ENCODE measurements at places on chromosomes 11 and 22.

DNA sequence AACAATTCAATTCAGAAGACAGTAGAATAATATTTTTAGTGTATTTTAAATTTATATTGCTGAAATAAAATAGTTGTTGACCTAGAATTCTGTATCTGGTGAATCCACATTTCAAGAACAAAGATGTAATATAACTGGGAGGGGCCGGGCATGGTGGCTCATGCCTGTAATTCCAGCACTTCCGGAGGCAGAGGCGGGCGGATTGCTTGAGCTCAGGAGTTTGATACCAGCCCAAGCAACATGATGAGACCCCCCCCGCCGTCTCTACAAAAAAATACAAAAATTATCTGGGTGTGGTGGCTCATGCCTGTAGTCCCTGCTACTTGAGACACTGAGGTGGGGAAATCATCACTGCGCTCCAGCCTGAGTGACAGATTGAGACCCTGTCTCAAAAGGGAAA lies 72.6 kb downstream of the CD82 start:
- no peak for DNase-seq

DNA sequence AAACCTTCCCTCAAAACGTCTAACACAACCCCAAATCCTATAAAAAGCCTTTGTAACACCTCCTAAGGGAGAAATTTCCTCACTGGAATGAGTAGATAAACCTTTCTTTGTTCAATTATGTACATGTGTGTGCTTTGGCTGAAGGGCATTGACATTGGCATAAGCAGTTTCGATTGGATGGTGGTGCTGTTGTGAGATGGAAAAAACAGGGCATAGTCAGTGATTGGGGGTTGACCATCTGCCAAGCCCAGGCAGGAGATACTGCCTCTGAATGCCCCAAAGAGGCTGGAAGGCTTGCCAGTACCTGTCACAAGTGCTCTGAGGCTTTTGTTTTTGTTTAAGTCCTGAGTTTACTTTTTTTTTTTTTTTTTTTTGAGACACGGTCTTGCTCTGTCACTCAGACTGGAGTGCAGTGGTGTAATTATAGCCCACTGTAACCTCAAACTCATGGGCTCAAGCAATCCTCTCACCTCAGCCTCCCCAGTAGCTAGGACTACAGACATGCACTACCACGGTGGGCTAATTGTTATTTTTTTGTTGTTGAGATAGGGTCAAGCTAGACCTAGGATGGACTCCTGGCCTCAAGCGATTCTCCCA lies 1.2 kb upstream of the CCDC117 start:
- no peak for DNase-seq

DNA sequence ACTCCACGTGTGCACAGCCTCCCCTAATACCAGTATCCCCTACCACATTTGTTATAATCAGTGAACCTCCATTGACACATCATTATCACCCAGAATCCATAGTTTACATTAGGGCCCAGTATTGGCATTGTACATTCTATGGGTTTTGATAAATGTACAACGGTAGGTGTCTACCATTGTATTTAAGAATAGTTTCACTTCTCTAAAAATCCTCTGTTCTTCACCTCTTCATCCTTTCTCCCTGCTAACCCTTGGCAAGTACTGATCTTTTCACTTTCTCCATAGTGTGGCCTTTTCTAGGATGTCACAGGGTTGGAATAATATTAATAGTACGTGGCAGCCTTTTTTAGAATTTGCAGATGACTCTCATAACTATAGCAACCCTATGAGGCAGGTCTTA lies 353.8 kb downstream of the DDX10 start:
- no peak for DNase-seq

GRCh38 chr11:128555606-128556005 lies 31.8 kb downstream of the ETS1 start:
- DNase-seq, result no peak

GRCh38 chr11:27640954-27641353 lies 59.3 kb downstream of the BDNF start:
- no peak for DNase-seq

- DNase-seq, result peak; percentile 100
Measured at GRCh38 chr11:65290448-65291165, 24.1 kb upstream of the CDC42EP2 start.

DNA sequence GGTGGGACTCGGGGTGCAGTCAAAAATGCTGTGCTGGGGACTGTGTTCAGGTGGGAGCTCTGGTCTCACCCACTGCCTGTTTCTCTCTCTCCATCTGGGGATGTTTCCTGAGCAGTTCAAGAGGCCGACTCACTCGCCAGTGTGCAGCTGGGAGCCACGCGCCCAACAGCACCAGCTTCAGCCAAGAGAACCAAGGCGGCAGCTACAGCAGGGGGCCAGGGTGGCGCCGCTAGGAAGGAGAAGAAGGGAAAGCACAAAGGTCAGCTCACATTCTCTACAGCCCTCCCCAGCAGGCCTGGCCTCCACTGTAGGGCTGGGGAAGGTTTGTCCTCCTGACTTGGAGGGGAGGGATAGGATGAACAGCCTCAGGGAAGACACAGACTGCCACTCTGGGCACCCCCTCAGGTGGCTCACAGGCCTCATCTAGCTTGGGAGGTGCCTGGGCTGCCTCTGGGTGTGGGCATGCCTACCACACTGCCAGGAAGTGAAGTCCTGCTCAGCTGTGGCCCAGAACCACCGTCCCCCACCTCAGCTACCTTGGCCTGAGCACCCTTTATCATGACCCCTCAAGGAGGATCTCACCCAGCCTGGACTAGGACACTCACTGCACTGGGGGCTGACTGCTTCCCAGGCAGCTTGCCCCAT lies 13.0 kb downstream of the TUB start:
- no peak for DNase-seq

- peak; percentile 19 for DNase-seq
Measured at GRCh38 chr11:4551346-4551979, 6.5 kb downstream of the OR52M1 start.

DNA sequence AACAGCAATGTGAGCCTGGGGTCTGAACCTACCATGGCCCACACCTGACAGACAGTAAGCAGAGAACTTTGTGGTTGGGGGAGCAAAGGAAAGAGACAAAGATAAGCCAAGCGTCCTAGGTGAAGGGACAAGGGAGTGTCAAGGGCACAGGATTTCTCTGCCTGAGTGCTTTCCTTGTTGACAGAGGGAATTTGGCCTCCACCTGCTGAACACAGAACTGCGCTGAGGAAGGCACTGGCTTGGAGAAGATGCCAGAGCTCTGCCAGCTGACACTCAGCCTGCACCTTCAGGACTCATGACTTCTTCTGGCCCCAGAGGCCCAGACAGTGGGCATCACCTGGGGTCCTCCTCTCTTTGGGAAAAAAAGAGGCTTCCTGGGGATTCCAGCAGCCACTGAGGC lies 789 bp upstream of the LRRC55 start:
- DNase-seq, result no peak

- DNase-seq, result no peak
Measured at GRCh38 chr11:4926608-4927007, 2.5 kb upstream of the OR51G1 start.

DNA sequence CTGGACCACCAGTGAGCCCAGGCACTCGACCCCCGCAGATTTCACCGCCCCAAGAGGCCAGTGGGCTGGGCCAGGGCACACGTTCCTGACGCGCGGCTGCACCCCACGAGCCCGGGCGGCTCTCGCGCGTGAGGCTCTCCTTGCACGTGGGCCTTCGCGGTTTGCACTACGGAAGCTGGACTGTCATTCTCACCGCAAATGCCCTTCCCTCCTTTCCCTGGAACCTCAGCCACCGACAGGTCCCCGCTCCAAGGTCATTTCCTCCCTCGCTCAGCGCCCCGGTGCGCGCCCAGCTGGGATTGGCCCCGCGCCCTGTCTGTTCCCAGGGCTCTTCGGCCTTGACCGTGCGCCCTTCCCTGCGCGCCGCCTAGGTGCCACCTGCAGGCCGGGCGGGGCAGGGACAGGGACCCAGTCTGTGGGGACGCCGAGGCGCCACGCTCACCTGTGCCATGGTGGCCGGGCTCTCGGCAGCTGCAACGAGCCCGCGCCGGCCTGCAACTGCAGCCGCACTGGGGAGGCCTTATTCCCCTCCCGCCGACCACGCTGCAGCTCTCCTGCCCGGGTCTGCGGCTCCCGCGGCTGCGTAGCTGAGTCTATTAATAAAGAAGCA lies 2.1 kb upstream of the CPT1A start:
- DNase-seq, result peak; percentile 33

GRCh38 chr11:76266286-76267100 lies 60.2 kb upstream of the WNT11 start:
- peak; percentile 13 for DNase-seq

DNA sequence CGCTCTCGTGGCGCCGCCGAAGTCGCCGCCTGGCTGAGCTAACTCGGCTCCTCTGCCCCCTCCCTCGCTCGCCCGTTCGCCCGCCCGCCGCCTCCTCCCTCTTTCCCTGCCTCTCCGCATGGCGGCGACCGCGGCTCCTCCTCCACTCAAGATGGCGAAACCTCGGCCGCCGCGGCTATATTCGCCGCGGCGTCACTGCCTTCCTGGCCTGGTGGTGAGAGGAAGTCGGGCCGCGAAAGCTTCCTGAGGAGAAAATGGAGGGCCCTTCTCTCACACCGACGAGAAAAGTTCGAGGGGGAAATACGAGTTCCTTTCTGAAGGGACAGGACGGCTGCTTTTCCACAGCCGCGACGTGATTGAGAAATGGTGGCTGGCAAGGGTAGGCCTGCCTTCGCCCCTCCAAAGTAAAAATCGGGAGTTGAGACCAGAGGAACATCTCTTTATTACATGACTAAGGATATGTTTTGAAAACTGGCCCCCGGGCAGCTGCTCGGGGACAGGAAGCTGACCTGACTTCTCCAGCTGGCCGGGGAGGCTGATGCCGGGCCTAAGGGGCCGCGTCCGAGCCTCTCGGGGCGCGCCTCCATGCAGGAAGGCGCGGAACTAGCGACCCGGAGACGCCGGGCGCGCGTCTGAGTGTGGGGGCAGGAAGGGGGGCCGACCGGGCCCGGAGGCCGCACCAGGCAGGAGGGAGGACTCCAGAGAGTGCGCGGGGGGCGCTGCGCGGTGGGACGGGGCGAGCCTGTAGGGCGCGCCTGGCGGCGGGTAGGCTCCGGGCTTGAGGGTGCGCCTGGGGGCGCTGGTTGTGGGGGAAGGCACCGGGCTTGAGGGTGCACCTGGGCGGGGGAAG lies at the start of gene DDX6:
Gene DDX6, minus strand, starts transcription at position 54 of the 850 bp plus-strand sequence. CDS start 4,913 bp downstream, outside the sequence.
- DNase-seq, result peak; percentile 90

GRCh38 chr11:18771266-18772035 lies 20.1 kb downstream of the PTPN5 start:
- DNase-seq, result no peak

DNA sequence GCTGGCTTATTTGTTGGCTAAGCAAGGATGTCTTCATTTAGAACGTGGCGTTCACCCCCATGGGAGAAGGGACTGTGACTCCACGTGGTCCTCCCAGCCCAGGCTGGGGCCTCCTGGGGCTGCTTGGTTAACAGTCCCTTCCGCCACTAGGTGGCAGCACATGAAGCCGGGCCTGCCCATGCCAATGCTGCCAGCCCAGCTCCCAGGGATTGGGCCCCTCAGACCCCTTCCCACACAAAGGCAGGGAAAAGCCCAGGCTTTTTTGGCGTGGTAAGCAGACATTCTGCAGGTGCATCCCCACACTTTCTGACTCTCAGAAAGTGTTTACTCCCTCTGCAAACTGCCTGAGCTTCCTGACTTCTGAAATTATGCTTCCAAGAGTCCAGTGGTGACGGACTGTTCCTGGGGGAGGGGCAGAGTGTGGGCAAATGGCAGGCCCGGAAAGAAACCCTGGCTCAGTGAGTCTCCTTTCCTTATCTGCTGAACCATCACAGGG lies 3.1 kb downstream of the CBX6 start:
- DNase-seq, result peak; percentile 80

- DNase-seq, result no peak
Measured at GRCh38 chr11:93194673-93195291, 3.0 kb downstream of the SLC36A4 start.

DNA sequence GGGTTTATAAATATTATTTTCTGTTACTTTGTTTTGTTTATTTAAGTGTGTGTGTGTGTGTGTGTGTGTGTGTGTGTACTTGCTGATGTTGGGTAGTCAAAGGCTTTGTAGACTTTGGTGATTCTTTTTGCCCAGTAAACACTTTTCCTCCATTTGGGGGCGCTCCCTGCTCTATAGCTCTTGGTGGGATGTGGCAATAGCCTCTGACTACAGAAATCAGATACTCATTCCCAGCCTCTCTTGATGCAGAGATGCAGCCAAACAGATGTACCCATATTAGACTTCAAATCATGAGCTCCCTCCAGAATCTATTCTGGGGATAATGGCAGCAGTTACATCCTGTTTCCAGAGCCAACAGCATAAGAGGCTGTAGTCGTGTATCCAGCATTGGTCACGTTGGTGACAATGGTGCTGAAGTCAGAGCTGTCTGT lies 33.4 kb upstream of the APOL5 start:
- no peak for DNase-seq

- DNase-seq, result no peak
Measured at GRCh38 chr22:24696551-24697001, 77.9 kb downstream of the PIWIL3 start.

DNA sequence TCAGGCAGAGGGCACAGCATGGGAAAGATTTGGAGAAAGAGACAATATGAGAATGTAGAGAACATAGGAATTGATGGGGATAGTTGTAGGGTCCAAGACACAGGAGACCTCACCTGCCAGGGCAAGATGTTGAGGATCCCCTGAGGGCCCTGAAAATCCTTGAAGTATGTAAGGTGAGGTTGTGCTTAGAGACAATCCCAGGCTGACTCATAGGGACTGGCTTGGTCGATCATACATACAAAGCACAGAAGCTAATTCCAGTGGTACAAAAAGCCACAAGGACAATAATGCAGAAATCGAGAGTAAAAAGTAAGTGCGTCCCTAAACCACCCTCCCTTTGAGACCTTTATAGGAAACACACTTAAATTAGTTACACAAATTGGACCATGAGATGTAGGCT lies 468.2 kb downstream of the MIAT start:
- no peak for DNase-seq

DNA sequence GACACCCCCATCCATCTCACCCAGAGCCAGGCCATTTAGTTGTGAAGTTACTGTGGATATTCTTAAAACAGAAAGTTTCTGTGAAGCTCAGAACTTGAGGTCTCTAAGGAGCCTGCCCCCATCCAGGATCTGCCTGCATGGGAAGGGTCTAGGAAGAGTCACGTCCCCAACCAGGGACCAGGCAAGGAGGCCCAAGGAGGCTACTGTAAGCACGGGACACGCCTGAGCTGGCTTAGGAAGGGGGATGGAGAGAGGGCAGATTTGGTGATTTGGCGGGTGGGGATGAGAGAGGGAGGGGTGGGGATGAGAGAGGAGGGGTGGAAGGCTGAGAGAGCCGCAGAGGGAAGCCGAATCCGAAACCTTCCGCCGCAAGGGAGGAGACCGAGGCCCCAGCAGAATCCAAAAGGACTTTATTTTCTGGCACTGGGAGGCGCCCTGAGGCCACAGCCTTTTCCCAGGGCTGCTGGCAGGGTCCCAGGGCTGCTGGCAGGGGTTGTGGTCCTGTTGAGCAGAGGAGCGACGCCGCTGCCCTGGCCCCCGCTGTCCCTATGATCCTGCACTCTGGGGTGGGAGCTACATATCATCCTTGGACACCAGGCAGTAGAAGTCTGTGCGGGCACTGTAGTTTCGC lies 9.4 kb downstream of the SIGIRR start:
- no peak for DNase-seq

- no peak for DNase-seq
Measured at GRCh38 chr11:68081691-68082090, 39.5 kb downstream of the CHKA start.

- no peak for DNase-seq
Measured at GRCh38 chr22:37012262-37012904, 6.9 kb downstream of the TST start.
